ENCODE measurements at places on chromosomes 1 and 21.

- DNase-seq = no peak
These were observed 16.8 kb downstream of the PLXNA2 start for GRCh38 chr1:208227366-208227765.

DNA sequence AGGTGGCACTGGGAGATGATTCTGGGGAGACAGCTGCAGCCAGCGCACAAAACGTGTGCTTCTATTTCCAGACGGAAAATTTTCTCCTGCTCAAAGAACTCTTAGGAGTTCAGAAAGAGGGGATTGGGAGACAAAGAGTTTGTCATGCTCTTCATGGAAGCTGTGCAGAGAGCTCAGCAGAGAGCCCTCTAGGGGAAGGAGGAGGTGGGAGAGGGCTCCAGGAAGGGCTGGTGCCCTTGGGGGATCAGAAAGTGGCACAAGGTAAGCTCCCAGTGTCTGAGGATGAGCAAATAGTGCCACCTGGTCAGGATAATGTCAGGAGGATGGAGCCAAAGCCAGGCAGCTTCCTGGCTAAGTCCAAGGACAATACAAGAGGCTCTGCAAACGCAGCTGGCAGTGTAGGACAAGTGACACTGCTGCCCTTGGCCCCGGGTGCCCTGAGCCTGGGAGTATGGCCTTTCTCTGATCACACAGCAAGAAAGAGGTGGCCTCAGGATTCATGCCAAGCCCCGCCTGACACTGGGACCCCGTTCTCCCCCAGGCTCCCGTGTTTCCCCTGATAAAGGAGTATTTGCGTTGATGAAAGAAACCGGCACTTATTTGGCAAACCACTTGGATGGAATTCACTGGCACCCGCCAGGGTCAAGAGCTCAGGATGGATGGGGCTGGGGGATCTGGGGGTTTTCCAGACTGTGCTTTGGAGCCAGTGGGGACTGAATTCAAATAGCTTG, 254.0 kb downstream of the PTPRU start:
- no peak for DNase-seq

DNA sequence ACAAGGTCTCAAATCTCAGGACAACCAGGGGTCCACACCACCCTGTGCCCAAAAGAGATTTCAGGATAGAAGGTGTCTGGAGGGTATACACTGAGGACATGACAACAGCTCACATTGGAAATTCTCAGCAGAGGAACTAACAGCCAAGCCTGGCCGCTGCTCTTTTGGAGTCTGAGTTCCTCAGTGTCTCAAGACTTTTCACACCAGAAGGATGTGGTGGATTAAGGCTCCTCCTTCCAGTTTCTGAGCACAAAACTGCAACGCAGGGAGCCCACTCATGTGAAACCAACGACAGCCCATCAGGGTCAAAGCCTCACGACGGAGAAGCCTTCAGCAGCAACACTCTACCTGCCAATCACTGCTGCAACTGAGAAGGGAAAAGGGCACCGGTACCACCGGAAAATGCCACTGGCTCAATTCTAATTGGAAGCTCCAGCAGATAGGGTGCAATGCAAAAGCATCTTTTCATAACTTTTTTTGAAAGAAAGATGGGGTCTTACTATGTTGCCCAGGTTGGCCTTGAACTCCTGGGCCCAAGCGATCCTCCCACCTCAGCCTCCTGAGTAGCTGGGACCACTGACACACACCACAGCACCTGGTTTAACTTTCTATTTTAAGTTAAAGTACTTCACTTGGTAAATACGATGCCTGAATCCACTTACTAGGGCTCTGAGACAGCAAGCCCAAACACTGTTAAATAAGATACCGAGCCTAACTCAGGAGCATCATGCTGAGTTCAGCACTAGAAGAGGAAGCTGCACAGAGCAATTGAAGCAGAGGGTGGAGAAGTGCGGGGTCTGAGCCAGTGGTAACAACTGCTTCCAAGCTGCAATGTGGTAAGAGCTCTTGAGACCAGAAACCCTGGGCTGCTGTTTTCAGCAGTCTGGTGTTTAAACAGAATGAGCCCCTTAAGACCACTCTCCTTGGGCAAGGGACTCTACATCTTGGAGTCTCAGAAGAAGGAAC, 7.8 kb downstream of the CAPZB start:
- DNase-seq = peak; percentile 60

GRCh38 chr1:26792924-26793323, 5.2 kb downstream of the PIGV start:
- no peak for DNase-seq

DNA sequence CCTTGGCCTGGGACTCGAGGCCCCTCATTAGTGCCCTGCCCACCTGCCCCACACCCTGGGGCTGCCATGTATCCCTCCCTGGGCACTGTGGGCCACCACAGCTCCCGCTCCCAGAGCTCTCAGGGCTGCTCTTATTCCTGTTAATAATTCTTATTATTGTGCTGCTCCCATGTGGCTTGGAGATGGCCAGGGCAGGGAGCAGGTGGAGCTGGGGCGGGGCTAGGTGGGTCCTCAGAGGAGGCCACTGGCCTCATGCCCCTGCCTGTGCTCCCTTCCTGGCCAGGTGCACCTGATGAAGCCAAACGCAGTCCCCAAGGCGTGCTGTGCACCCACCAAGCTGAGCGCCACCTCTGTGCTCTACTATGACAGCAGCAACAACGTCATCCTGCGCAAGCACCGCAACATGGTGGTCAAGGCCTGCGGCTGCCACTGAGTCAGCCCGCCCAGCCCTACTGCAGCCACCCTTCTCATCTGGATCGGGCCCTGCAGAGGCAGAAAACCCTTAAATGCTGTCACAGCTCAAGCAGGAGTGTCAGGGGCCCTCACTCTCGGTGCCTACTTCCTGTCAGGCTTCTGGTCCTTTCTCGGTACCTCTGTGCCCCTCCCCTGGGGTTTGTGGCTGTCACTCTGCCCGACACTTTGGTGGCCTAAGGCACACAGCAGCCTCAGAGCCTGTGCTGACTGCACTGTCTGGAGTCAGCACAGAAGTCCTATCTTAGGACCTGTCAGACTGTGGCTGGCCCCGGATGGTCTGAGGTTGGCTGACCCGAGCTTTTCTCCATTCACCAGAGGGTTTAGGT, 34.1 kb downstream of the BMP8A start:
- DNase-seq = peak; percentile 78

GRCh38 chr1:9413071-9413876, 120.6 kb downstream of the SPSB1 start:
- DNase-seq = peak; percentile 66

DNA sequence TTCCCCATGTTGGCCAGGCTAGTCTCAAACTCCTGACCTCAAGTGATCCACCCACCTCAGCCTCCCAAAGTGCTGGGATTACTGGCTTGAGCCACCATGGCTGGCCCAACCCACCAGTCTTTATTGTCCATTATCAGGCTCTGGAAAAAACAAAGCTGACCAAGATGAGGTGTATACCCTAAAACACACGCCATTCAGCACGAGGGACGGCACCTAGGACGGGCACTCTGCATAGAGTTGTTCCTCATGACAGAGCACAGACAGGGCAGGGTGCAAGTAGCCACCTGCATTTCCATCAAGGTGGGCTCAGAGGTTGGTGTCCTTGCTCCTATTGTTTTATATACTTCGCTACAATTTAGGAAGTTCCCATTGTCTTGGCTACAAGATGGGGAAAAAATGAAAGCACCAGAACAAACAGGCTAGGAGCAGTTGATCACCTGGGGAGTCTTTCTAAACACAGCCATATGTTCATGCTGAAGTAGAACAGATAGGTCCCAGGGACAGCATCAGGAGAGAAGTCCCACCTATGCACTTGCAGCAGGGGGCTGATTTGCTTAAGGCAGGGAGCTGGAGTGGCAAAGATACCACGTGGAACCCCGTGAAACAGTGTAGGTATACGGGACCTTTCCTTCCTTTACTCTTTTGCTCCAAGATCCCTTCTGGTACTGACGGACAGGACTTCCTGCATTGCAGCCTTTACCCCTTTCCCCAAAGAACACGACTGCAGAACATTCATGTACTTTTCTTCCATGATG, 4.5 kb downstream of the KRTCAP2 start:
- no peak for DNase-seq

DNA sequence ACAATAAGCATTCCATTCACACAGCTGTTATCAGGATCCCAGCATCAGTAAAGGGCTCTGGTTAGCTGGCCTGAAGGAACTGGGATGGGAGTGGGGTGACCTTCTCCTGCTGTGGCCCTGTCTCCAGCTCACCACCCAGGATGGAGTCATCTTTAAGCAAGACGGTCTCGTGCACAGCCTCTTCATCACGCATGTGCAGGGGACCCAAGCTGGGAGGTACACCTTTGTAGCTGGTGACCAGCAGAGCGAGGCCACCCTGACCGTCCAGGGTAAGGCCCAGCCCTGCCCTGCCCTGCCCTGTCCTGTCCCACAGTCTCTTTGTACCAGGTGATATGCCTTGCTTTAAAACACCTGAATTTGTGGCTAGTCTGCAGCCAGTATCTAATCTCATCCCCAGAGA, 24.3 kb downstream of the IGFN1 start:
- no peak for DNase-seq

DNA sequence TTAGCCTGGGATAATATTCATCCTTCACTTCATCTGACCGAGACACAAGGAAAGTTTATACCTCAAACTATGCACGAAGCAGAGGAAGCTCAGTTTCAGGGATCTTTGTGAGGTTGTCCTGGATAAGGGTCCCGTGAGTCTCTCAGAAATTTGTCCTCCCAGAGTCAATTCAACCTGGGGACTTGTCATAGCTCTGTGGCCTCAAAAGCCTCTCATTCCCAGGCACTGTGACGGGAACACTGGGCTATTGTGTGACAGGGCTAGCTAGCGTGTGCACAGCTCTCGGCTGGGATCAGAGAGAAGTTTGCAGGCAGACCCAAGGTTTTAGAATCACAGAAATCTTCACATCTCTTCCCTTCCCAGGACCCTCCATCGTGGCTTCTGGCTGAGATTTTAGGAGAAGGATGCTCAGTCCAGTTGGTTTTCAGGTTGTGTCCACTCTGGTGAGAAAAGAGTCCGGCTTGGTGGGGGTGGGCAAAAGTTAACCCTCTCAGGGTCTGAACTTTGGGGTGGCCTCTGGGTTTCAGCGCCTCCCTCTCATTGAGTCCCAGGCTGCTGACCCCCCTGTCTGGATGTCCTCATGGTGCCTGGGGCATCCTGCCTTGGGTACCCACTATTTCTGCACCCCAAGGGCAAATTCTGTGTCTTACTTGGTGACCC, 20.4 kb upstream of the LBR start:
- no peak for DNase-seq

DNA sequence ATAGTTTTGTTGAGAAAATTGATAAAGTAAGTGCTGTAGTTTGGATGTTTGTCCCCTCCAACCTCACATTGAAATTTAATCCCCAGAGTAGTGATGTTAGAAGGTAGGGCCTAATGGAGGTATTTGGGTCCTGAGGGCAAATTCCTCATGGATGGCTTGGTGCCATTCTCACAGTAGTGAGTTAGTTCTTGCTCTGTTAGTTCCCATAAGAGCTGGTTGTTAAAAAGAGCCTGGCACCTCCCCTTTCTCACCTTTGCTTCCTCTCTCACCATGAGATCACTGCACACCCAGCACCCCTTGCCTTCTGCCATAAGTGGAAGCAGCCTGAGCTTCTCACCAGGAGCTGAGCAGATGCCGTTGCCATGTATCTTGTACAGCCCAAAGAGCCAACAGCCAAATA, 354.8 kb upstream of the NFIA start:
- DNase-seq = no peak

DNA sequence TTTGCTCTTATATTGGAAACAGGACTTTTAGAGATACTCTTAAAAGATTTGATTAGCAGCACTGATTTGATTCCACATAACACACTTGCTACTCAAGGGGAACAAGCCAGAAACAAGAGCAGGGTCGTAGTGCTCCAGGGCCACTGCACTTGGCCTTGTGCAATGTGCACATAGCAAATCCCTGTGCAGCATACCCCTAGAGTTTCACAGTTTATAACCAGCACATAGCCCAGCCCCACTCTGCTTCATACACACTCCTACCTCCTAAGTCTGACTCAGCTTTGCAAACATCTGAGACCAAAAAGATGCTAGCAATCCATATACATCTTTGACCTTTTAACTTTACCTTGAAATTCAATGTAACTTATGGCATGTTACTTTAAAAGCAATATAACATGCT, 157.6 kb downstream of the VAV3 start:
- DNase-seq = no peak

DNA sequence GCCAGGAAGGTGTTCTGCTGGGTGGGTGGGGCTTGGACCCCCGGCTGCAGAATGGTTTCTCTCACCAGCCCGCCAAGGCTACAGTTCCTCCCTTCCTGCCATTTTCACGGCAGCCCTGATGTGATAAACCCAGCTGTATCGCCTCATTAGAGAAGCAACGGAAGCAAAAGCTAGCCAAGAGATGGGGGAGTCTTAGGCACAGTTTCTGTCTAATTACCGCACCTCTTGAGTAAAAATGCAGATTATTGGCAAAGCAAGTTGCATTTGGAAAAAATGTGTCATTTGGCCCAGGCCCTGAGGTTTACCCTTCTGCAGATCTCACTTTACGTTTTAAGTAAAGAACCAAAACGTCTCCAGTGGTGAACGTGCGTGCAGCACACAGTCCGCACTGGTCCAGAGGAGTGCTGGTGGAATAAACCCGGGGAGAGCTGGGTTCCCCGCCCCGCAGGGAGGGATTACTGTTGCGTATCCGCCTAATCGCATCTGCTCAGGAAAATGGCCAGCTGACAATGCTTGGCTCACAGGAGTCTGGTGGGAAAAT, 109.9 kb downstream of the GALNT2 start:
- DNase-seq = no peak

DNA sequence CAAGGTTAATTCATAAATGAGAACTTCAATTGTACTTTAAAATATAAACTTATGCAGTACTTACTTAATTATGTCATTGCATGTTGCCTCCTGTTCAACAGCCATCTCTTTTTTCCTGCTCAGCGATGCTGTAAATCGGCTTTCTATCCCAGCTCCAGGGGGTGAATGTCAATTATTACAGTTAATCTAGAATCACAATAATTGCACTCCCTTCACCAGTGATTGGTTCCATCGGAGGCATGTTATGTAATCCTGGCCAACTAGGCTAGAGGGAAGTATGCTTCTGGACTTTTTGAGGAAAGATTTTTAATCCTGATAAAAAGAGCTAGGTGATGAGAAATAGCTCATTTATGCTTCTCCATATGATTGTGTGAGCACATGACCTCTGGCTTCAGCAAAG, 53.8 kb upstream of the SGIP1 start:
- no peak for DNase-seq

DNA sequence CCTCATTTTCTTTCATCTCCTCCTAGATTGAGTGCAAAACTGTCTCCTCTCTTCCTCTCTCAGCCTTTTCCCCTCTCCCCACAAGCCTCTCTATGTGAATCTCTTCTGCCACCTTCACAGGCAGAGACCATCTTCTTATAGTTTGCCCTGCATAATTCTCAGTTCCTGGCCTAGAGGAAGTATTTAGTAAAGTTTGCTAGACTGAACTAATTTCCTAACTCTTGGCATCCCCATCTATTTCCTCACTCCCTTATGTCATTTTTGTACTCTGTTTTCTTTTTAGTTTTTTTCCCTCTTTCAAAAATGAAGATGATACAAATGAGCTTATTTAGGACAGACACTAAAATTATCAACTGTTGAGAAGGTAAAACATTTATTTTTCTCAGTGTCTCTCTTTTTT, 66.0 kb downstream of the XCL2 start:
- DNase-seq = no peak

GRCh38 chr1:117602862-117603261, 3.0 kb upstream of the TENT5C start:
- no peak for DNase-seq

GRCh38 chr1:16258591-16259135, 21.7 kb upstream of the CPLANE2 start:
- DNase-seq = no peak
